ENCODE measurements at places on chromosomes 2 and 18.

GRCh38 chr2:235954888-235955480 is 213.2 kb downstream of the GBX2 start:
- no peak for DNase-seq

GRCh38 chr2:3627500-3628100 is 30.4 kb upstream of the ALLC start:
- DNase-seq: no peak

- DNase-seq: no peak
These were observed 194.0 kb downstream of the LRATD1 start for GRCh38 chr2:14826518-14826917.

DNA sequence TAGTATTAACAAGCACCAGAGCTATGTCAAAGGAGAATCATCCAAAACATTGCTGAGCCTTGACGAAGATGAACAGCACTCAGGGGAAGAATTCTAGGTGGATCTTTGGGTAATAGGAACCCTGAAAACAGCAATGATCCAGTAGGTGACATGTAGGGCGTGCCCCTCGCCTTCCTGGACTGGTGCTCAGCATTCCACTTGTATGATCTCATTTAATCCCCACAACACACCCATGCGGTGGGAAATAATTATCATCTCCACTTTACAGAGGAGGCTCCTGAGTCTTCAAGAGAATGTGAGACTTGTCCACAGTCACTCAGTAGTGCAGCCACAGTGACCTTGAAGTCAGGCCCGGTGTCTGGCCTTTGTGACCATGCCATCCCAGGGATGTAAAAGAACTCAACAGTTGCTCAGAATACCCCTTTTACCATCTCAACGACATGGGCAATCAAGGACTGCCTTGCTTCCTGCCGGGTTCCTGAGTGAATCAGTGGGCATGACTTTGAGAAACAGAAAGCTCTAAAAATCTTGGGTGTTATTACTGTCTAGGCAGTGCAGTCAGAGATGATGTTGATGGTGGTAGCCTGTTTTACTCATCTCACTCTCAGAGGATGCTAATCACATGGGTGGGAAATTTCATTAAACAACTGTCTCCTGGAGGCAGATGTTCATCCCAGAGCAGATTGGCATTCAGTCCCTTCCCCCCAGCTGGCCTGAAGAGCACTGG is 161.6 kb downstream of the BCL11A start:
- no peak for DNase-seq

GRCh38 chr2:22481486-22482259 is 903.3 kb upstream of the KLHL29 start:
- no peak for DNase-seq

DNA sequence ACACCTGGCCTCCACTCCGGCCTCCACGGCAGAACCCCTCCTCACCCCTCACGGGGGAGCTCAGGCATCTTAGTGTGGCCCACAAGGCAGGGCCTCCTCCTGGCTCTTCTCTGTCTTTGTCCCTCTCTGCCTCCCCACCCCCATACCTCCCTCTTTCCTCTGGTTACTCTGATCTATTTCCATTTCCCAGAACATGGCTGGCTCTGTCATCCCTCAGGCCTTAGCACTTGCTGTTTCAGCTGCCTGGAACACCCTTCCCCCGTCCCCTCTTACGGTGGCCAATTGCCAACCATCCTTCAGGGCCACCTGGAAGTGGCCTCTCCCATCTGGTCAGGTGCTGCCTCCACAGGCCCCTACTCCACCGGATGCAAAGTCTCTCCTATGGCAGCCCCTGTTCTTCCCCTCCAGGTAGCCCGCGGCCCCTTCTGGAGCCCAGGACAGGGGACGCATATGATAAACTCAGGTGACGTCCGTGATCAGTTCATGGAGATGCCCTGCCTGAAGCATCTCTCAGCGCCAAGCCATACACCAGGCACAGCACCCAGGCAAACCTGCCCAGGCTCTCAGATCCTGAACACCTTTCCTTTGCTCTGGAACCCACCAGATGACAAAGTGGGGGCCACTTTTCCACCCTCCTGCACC is 3.6 kb upstream of the ECEL1 start:
- no peak for DNase-seq

DNA sequence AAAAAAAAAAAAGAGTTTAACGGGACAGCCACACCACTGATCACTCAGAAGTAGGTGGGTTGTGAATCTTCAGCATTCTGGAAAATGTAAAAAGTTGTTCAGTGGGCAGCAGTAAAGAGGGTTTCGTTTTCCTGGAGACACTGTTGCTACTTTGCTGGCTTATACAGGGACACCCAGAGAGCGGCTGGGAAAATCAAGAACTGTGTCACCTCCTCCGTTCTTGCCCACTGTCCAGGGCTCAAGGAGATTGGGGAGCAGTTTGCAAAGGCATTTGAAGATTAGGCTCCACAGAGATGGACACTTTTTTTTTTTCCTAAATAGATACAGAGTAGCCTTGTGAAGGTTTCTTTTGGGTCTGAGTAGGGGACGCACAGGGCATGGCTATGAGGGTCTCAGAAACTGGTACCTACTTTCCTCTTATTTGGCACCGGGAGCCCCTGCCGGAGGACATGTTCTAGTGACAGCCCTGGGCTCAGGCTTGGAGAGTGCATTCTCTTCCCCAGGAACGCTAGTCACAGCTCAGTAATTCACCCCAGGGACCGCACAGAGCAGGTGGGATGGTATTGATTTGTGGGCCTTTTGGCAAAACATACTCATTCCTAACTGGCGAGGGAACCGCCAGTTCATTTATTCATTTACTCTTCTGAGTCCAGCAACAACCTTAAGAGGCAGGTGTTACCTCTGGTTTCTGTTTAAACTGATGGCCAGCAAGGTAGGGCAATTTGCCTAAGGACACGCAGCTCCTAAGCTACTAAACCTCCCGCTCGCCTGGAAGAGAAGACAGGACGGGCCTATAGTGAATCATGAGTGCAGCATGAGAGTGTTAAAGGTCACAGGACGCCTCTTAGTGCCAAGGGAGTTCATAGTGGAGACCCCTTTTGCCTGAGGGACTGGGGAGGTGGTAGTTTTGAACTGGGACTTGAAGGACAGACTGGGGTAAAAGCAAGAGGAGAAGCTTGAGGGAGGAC is 53.1 kb downstream of the HPCAL1 start:
- no peak for DNase-seq

GRCh38 chr2:21270708-21271122 is 146.9 kb downstream of the TDRD15 start:
- no peak for DNase-seq

- DNase-seq: no peak
These were observed 26.8 kb upstream of the LDLRAD4 start for GRCh38 chr18:13191779-13192178.

- no peak for DNase-seq
These were observed 18.4 kb downstream of the PREPL start for GRCh38 chr2:44342854-44343253.

DNA sequence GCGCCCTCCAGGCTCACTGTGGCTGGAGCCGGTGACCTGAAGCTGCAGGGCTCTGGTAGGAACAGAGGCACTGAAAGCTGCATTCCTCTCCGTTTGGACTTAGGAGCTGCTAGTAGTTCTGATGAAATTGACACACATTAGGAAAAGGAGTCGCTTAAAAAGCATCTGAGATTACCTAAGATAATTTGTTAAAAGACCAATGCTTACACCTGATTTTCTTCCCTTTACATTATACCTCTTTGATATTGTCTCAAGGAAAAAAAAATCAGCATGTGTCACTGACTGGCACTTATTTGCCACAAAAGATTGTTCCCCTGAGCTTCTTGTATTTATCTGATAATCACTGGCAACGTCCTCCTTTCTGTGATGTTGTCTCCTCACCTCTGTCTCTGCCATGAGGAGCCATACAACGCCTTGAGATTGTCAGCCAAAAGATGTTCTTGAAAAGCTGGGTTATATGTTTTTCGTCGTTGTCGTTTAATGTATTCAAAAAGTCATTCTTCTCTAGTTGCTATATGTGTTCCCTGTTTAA is 618 bp upstream of the CHN1 start:
- no peak for DNase-seq

DNA sequence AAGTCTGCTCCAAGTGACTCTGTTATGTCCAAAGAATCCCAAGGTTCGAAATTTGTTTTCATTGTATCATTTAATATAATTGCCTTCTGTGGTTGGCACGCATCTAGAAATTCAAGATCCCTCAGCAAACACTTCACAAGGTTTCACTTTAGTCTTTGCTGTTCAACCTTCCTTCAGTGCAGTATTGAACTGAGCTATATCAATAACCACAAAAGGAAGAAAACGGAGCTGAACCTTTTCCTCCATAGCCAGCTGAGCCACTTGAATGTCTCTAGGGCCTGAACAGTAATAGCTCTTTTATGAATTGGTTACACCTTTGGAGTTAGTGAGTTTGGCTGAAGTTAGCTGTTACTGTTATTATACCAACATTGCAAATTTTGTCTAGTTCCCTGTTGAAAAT is 357.7 kb upstream of the HNRNPA3 start:
- DNase-seq: no peak

GRCh38 chr2:200624658-200625057 is 38.8 kb downstream of the AOX1 start:
- no peak for DNase-seq

DNA sequence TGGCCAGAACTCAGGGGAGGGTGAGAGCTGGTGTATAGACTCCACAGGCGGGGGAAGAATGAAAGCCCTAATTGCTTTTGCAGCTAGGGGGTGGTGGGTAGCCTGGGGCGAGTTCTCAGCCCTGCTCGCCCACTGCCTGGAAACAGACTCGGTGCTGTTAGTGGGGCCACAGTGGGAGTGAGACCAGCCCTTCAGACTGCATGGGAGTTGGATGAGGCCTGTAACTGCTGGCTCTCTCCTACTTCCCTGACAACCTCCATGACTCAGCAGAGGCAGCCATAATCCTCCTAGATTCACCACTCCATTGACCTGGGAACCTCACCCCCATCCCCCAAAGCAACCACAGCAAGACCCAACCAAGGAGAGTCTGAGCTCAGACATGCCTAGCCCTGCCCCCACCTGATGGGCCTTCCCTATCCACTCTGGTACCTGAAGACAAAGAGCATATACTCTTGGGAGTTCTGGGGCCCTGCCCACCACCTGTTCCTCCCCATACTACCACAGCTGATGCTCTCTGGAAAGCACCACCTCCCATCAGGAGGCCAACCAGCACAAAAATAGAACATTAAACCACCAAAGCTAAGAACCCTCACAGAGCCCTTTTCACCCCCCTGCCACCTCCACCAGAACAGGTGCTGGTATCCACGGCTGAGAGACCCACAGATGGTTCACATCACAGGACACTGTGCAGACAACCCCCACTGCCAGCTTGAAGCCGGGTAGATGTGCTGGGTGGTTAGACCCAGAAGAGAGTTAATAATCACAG is 226.3 kb downstream of the EIPR1 start:
- no peak for DNase-seq

DNA sequence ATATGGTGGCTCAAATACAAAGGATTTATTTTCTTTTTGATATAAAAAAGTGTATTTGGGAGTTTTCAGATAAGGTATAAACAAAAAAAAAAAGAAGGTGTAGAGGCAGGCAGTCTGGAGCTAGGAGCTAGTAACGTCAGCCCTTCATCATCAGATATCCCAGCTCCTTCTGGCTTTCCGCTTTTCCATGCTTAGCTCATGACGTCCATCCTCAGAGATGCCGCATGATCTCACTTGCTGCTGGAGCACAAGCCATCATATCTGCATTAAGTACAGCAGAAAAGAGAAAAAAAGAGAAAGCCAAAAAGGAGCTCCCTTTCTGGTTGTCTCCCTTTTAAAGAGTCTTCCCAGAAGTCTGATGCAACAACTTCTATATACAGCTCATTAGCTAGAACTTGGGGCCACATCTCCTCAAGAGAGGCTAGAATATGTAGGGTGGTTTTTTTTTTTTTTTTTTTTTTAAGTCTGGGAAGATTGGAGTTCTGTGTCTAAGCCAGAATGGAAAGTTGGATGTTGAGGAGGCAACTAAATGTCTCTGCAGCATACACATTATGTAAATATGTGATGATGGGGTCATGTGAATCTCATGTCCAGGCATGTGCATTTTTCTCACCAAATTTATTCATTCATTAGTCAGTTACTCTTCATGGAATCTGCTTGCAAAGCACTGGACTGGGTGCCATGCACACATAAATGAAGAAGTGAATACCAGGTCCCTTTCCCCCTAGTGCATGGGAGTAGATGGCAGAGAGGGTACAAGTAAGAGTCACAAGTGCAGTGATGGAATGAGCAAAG is 52.3 kb downstream of the DDX1 start:
- no peak for DNase-seq

- DNase-seq: no peak
These were observed 99.5 kb upstream of the RNF152 start for GRCh38 chr18:61992285-61992684.

DNA sequence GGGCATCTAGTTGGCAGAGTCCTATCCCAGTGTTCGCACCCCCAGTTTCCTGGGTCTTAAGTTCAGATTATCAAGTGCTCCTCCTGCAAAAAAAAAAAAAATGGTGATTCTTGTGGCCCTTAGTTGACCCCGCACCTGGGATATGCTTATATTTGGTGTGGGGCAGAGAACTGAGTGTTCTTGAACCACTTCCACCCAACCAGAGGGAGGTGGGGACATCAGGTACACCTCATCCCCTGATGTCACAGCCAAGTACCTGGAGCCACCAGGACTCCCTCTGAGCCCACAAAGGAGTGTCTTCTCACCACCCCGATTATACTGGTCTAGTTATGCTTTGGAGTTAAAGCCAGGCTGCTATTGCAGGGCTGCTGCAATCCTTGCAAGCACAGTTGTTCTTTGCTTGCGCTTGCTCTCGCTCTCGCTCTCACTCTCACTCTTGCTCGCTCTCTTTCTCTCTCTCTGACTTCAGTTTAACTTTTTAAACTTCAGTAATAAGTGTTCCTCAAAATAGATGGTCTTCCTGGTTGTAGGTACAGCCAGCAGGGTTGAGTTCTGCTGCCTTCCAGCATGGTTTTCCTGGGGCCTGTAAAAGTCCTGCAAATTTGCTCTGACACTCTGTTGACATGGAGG is 265.7 kb downstream of the NEDD4L start:
- DNase-seq: no peak
